ENCODE measurements at places on chromosomes 7 and 10.

- DNase-seq, result no peak
Measured at GRCh38 chr10:75195035-75195763, 15.4 kb upstream of the VDAC2 start.

- DNase-seq, result no peak
Measured at GRCh38 chr10:86163522-86164173, 202.9 kb downstream of the GRID1 start.

DNA sequence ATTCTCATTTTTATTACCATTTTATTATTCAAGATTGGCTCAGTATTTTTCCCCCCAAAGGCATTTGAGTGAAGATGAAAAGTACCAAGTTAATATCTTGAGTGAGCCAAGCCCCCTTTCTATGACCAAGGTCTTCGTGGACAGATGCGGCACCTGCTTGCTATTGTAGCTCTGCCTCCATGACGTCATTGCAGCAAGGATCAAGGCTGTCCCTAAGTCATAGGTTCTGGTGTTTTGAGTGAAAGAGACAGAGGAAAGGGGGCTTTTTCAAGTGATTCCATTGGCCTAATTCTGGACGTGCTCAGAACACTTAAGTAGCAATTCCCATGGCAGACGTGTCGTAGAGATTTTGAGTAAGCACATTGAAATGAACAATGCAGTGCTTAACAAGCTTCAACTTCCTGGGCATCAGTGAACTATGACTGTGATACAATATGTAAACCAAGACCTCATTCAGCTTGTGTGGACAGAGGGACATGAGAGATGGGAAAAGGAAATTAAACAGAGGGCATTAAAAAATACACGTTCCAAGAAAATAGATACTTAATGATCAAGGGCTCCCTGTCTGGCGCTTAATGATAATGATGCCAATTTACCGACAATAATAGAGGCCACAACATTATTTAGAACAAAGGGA lies 248.7 kb upstream of the NPVF start:
- no peak for DNase-seq

DNA sequence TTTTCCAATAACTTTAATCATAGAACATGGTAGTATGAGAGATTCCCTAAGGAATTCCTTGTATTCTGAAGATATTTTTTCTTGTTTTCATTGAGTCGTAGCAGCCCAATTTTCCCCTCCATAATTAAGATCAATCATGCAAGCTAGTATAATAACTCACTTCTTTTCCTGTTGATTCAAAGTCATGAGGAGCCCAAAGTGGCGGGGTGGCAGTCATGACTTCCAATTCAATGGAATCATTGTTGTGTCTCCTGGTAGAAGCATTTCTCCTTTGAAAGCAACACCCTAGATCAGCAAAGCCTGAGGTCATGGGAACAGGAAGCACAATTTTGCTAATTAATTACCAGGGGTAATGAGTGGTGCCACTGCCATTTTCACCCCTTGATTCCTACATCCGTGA lies 77.6 kb upstream of the MAGI2 start:
- DNase-seq, result no peak

DNA sequence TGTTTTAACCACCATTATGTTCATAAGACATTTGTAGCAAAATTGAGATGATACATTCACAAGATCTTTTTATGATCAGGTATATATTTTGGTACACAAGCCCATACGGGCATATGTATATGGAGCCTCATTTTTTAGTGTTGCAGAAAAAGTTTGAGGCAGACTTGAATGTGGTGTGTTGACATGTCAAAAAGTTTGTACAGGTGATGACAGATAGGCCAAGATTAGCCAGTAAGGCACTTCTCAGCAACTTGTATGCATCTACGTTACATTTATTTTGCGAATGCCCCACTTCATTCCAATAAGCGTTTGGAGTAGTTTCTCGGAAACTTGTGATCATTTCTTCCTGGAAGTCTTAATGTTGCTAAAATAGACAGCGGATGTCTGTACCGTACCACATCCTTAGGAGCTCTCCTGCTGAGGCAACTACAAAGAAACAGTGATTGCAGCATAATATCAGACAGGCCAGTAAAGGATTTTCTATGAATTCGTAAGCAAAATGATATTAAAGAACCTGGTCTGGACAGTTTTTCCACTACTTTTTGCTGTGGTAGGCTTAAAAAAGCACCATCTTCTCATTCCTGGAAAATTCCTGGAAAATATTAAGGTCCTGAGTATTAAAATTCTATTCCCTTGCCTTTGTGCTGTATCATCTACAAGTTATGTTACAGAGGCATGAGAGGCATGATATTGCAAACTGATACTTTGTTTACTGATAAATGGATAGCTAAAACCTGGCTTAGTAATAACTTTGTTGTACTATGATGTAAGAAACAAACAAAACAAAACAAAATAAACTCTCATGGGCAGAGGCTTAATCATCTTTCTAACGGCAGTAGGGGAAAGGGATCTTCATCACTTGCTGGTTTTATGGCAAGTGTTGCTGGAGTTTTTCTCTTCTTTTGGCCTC lies 153.6 kb downstream of the HDAC9 start:
- DNase-seq, result no peak
